ENCODE measurements at places on chromosomes 6 and 20.

DNA sequence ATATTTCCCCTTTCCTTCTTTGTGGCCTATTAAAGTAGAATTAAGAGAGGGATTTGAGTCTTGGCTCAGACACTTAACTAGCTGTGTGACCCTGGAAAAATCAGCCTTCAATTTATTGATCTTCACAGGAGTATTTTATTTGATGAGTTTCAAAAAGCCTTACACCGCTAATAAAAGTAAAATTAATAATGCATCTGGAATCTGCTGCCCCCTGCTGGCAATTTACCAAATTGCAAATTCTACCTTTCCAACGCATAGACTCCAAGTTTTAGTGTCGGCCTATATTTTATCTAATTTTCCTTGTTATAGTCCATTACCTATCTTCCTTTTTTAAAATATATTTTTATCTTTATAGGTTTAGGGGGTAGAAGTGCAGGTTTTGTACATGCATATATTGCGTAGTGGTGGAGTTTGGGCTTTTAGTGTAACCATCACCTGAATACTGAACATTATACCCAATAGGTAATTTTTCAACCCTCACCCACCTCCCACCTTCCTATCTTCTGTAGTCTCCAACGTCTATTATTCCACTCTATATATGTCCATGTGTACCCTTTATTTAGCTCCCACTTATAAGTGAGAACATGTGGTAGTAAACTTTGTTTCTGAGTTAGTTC, 46.3 kb downstream of the GOPC start:
- no peak for DNase-seq

GRCh38 chr6:148831531-148831930, 84.7 kb downstream of the UST start:
- DNase-seq, result no peak

DNA sequence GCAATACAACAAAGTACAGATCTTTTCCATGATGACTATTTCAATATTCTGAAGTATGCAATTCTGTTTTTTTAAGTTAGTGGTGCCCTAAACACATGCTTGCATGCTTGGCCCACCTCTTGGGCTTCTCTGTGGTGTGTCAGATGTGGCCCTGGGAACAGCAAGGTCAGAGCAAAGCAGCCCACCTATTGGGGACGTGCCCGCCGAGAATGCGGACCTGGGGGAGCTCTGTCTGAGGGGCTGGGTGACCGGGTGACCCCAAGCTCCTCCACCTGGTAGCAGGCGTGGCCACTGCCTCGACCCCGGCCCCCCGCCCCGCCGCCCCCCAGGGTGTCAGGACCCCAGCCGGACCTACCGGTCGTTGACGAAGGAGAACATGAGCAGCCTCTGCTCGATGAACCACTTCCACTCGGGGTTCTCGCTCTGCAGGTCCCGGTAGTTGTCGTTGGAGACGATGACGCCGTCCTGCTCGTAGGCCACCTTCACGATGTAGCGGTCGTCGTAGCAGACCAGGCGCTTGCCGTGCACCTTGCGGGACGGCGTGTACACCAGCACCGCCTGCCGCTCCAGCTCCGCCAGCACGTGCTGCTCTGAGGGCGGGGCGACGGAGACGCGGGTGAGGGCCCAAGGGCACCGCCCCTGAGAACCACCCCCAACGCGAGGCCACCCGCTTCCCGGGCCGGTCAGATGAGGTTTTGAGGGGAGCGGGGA, 28.3 kb downstream of the ZC3H12D start:
- DNase-seq, result no peak

DNA sequence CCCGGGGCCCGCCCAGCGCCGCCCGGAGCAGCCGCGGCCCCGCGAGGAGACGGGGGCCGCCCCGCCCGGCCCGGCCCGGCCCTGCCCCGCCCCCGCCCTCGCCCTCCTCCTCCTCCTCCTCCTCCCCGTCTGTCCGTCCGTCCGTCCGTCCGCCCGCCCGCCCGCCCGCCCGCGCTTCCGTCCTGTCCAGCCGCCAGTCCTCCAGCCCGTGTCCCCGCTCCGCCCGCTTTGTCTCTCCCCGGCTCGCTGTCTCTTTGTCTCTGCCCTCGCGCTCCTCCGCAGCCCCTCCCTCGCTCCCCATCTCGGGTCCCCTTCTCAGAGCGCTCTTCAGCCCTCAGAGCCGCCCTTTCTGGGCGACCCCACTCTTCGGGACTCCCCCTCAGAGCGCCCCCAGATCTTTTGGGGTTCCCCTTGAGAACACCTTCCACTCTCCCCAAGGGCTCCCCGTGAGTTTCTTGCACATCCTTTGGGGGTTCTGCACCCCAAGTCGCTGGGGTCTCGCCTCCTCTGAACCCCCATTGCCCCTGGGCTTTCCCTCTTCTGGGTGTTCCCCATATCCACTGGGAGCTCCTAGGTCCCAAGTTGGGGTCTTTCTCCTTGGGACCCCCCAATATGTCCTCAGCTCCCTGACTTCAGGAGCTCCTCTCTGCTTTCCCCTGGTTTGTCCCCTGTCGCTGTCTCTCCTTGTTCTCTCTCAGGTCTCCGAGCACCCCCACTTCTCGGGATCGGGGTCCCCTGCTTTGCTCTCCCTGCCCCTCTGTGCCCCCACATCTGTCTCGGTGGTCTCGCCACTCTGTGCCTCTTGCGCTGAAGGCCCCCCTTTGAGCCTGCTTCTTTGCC, 79.5 kb upstream of the MYL9 start:
- peak; percentile 83 for DNase-seq

DNA sequence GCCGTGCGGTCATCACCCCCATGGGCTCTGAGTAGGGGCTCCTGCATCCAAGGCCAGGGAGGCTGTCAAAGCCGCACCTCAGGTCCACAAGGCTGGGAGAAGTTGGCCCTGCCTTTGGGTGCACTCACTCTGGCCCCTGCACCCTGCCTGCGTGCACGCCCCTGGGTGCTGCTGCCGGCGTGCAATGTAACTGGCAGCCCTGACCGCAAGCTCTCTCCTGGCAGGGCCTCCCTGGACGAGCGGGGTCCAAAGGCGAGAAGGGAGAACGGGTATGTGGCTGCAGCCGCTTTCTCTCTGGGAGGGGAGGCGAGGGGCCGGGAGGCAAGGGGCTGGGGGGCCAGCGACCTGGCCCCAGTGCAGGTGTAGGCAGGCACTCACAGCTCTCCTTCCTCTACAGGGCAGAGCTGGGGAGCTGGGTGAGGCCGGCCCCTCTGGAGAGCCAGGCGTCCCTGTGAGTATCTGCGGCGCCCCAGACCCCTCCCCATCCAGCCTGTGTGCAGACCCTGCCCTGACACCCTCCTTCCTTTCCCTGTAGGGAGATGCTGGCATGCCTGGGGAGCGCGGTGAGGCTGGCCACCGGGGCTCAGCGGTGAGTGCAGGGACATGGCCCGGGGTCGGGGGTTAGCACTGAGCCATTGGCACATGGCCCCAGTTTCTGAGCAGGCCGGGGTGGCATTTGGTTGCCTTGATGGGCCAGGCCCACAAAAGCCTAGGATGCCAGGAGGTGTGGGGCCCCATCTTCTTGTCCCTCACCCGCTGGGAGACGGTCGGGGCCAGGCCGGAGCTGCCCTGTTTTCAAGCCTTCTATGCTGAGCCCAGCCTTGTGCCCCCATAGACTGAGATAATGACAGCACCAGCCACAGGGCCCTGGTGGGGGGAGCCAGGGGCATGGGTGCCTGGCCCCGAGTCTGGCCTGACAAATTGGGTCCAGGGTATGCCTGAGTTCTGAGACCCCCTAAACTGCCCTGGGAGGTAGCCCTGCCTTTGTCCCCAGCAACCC, 12.7 kb downstream of the COL9A3 start:
- peak; percentile 30 for DNase-seq

DNA sequence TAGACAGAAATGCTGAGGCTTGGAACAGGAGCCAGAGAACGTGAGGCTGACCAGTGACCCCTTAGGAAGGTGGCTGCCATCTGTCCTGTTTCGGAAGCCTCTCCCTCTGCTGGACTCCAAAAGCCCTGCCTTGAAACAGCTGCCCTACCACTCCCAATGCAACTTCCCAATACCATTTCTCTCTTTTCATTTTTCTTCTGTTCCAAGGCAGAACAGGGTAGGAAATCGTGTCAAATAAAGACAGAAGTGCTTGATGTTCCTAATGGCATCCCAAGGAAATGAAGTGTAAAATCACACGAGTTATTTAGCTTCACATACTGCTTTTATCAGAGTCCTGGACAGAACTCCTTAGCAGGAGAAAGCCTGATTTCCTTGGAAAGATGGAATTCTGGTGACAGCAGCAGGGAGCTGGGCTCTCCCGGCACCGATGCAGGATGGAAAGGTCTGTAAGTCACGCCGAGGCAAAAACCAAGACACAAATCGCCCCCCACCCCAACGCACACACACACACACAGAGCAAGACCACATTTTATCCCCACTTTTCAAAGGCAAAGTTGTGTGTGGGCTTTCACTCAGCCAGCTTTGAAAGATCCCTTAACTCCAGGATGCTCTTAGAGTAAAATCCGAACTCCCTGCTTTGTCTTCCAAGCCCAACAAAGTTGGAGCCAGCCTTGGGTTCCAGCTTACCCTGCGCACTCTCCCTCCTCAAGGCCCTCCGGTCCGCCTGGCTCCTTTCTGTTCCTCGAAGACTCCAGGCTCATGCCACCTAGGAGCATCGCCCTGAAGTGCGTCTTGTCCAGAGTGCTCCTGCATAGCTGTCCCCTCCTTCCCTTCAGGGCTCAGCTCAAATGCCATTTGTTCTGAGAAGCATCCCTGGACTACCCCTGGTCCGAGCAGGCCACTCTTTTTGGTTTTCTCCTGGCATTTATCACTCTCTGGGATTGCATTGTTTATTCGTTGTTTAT, 11.6 kb upstream of the STX16 start:
- peak; percentile 15 for DNase-seq

GRCh38 chr20:46755483-46756413, 46.3 kb downstream of the SLC2A10 start:
- DNase-seq, result no peak

DNA sequence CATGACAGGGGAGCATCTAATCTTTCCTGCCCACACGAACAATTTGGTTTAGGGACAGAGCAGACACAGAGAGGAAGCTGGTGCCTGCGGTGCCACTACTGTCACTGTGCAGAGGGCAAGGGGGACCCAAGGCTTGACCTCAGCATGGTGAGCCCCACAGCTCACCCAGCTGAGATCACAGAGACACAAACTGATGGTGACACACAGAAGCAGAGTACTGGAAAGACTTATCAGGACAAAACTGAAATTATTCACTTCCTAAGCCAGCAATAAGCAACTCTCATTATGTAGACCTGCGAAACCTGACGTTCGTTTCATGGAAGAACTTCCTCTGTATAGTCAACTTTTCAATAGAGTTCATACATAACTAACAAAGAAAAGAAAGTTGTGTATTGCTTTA, 86.1 kb downstream of the HUS1B start:
- no peak for DNase-seq

DNA sequence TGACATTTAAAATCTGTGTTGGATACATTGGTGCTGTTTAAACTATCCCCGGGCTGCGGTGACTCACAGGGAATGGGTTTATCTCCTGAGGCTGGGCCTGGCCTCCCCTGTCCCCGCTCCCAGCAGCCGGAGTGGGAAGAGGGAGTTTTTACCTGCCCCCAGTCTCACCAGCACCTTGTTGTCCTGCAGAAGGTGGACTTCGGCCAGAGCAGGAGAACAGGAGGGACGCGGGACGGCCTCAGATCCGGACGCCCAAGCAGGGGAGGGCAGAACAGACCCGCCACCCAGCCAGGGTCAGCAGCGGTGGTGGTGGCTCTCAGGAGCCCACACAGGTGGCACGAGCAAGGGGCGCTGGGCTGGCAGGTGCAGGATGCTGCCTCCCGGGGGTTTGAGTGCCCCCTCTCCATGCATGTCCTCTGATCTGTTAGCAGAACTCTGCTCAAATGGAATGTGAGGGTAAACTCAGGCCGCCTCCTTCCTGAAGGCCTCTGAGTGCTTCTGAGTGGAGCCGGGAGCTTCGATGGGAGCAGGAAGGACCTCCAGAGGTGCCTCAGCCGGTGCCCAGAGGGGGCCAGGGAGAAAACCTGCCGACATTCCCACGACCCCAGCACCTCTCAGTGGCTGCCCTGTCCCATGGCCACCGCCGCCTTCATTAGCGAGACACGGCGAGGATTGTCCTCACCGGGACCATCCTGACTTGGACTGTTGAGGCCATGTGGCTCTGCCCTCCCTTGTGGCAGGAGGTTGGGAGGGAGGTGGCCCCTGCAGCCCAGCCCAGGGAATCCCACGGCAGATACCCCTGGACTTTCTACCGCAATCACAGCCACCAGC, 43.4 kb upstream of the MRGBP start:
- peak; percentile 28 for DNase-seq

DNA sequence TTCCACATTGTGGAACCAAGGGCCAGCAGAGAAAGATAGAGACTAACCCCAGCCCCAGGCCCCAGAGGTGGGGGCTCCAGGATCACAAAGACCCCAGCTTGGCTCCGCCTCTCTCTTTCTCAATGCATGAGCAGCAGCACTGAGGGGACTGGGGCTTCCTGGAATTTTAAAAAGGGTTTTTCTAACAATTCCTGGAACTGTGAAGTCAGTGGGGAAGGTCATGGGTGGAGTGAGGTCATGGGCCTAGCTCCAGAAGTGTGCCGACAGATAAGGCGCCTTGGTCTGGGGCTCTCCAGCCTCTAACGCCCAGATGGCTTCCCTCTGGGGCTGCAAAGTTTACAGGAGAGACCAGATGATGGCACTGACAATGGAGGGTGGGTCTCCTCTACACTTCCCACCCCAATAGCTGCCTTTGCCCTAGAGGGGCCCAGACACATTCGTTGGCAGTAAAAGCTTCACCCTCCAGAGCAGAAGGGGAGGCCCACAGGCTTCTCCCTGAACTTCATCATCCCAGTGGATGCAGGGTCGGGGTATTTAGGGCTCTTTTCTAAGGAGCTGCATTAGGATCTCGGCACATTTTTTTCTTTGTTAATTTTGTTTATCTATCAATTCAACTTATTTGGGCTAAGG, 46.9 kb upstream of the CD93 start:
- DNase-seq, result peak; percentile 30

DNA sequence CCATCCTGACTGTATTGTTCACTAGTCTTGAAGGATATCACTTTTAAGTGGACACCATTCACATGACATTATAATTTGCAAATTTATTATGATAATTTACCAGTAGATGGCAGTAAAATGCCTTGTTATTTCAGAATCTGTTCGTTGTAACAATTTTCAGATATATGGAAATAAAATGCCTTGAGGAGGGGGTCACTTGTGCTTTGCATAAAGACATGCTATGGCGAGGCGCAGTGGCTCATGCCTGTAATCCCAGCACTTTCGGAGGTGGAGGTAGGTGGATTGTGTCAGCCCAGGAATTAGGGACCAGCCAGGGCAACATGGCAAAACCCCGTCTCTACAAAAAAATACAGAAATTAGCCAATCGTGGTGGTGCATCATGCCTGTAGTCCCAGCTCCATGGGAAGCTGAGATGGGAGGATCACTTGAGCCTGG, 9.0 kb upstream of the NCOA6 start:
- DNase-seq, result no peak

GRCh38 chr6:26412228-26412627, 10.2 kb downstream of the BTN3A1 start:
- DNase-seq, result no peak

- no peak for DNase-seq
These were observed 129.7 kb upstream of the BTN3A2 start for GRCh38 chr6:26235302-26235670.

GRCh38 chr20:58878399-58878798, 25.9 kb downstream of the GNAS start:
- DNase-seq, result no peak
